HepG2 (cell line): ENCODE measurements at places on chromosomes 1 and 21. TPM values are rescaled to one million over a fixed set of nuclear protein-coding genes. Genes with fewer than 3 reads are reported as not detected.

The DYRK3 gene
- 2.8 and 4.1 TPM in 2 replicates for total RNA-seq

The STIL gene
- 18.6 and 22.8 TPM in 2 replicates for total RNA-seq

The LTN1 gene
- total RNA-seq: 24.6 and 40.1 TPM in 2 replicates

The HCN3 gene
- 1.3 and 2.4 TPM in 2 replicates for total RNA-seq

The KIF1B gene
- total RNA-seq: 26.7 and 43.6 TPM in 2 replicates

The G0S2 gene
- total RNA-seq: not detected in 2 replicates

The C1orf141 gene
- total RNA-seq: not detected in 2 replicates

The TDRD10 gene
- not detected in 2 replicates for total RNA-seq

The GPR89B gene
- 4.1 and 12.2 TPM in 2 replicates for total RNA-seq

The ITLN2 gene
- total RNA-seq: not detected in 2 replicates

The HRNR gene
- total RNA-seq: not detected in 2 replicates

The OR2L13 gene
- total RNA-seq: not detected in 2 replicates

The TLCD4 gene
- total RNA-seq: 11.9 and 14.5 TPM in 2 replicates

GRCh38 chr1:48246727-48247126 is 24.2 kb downstream of the SLC5A9 start:
- H3K27me3 ChIP-seq: no peaks in the 10 kb centered on the region
- H3K36me3 ChIP-seq: peaks cover 35% of the 10 kb centered on the region
- no peak overlapping the region for H3K4me3 ChIP-seq
- no peak for DNase-seq

- no peaks in the 10 kb centered on the region for H3K27me3 ChIP-seq
- no peaks in the 10 kb centered on the region for H3K36me3 ChIP-seq
- H3K27ac ChIP-seq: no peak overlapping the region
- DNase-seq: no peak
- no peaks in the 10 kb centered on the region for H3K4me1 ChIP-seq
These were observed 117.0 kb downstream of the UBE2U start for GRCh38 chr1:64320470-64320869.

DNA sequence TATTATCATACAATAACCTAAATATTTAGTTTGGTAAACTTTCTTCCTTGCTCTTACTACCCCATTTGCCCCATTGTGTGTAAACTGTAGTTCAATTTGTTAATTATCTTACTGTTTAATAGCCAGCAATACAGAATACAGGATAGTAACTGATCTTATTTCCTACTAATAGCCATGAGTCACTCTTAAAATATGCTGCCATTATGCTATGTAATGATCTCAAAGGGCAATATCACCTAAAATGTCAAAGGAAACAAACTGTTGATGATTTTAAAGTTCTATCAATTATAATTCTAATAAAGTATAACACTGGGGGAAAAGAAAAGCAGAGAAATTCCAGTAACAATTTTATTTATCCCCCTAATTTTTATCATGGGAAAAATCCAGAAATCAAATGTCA is 4.3 kb downstream of the SLC30A1 start:
- H3K36me3 ChIP-seq: peaks cover 11% of the 10 kb centered on the region; the same call in 2 of the 3 replicates
- no peak overlapping the region for H3K4me3 ChIP-seq
- H3K4me1 ChIP-seq: peaks cover 39% of the 10 kb centered on the region
- no peak for DNase-seq
- no peaks in the 10 kb centered on the region; the same call in 2 of the 3 replicates for H3K27me3 ChIP-seq

- H3K36me3 ChIP-seq: peaks cover 16% of the 10 kb centered on the region; the same call in 2 of the 3 replicates
- peaks cover 21% of the 10 kb centered on the region for H3K4me1 ChIP-seq
- H3K27ac ChIP-seq: no peak overlapping the region
- H3K27me3 ChIP-seq: no peaks in the 10 kb centered on the region
- no peak overlapping the region for H3K4me3 ChIP-seq
These were observed 49.5 kb downstream of the YARS1 start for GRCh38 chr1:32767641-32768040.

DNA sequence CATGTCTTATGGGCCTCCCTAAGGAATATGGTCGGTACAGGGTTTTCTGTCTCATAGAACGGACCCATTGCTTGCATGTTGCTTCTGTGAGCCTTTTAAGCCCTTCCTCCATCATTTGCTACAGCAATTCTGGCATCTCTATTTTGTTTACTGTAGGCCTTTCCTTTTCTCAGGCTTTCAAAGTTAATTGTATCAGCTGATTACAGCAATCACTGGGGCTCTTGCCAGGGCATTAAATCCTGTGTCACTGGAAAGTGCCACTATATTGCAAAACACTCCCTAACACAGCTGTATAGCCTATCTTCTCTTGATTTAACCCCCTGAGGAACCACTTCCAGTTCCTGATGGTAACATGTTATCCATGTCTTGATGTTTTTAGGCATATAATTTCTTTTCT is 156.5 kb downstream of the PDE4B start:
- no peaks in the 10 kb centered on the region for H3K4me1 ChIP-seq
- H3K27ac ChIP-seq: no peak overlapping the region

- no peak for DNase-seq
- H3K4me1 ChIP-seq: peaks cover 53% of the 10 kb centered on the region
These were observed 79.5 kb downstream of the SLC66A1 start for GRCh38 chr1:19391596-19391981.

- no peaks in the 10 kb centered on the region for H3K27me3 ChIP-seq
- no peaks in the 10 kb centered on the region for H3K36me3 ChIP-seq
- no peak for DNase-seq
- H3K4me3 ChIP-seq: no peak overlapping the region
These were observed 74.4 kb upstream of the HSD17B7 start for GRCh38 chr1:162716123-162716522.

- peak overlapping the region; percentile 85 for H3K27ac ChIP-seq
- peak; percentile 31 for DNase-seq
- no peaks in the 10 kb centered on the region for H3K36me3 ChIP-seq
- peaks cover 46% of the 10 kb centered on the region for H3K4me1 ChIP-seq
- H3K4me3 ChIP-seq: peak overlapping the region; percentile 71
- no peaks in the 10 kb centered on the region for H3K27me3 ChIP-seq
These were observed 7.7 kb upstream of the ZNF669 start for GRCh38 chr1:247111700-247112478.

DNA sequence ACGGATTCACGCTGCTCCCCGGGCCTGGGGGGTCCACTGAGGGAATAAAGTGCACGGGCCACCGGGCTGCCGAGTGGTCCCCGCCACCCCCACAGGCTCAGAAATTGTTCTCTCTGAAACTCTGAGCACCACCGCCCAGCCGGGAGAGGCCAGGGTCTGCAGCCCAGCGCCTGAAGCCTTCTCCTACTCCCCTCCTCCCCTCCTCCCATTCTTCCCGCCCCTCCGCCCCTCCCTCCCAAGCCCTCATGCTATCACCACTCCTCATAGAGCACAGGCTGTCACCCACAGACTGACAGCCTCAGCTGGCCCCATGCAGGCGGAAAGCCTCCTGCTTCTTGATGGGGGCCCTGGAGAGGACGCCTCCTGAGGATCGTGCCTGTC is 707 bp upstream of the GPR153 start:
- H3K36me3 ChIP-seq: no peaks in the 10 kb centered on the region
- no peak for DNase-seq
- peaks cover 35% of the 10 kb centered on the region for H3K4me1 ChIP-seq
- H3K4me3 ChIP-seq: peak overlapping the region; percentile 45

DNA sequence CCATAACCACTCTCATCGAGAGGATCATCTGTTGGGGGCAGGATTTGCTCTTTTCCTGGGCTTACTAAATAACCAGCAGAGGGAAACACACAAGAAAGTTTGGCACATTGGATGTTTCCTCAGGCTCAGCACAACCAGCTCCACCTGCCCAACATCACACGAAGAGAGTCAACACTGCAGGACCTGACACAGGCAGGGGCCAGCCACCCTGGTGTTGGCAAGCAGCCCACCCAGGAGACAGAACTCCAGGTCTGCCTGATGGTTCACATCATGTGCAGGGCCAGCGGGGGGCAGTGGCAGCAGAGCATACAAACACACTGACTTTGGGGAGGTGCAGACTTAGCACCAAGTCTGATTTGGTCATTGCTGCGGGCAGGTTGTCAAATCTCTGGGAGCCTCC is 182.3 kb upstream of the GALNT2 start:
- no peak overlapping the region for H3K4me3 ChIP-seq
- no peaks in the 10 kb centered on the region for H3K36me3 ChIP-seq
- H3K27ac ChIP-seq: no peak overlapping the region
- peaks cover 19% of the 10 kb centered on the region; the same call in 2 of the 3 replicates for H3K27me3 ChIP-seq
- H3K4me1 ChIP-seq: no peaks in the 10 kb centered on the region

DNA sequence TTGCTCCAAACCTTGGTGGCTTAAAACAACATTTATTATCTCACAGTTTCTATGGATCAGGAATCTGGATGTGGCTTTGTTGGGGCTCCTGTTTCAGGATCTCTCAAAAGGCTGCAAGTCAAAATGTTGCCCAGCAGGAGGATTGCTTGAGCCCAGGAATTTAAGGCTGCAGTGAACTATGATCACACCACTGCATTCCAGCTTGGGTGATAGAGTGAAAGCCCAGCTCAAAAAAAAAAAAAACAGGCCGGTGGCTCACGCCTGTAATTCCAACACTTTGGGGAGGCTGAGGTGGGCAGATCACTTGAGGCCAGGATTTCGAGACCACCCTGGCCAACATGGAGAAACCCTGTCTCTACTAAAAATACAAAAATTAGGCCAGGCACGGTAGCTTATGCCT is 30.0 kb downstream of the BCAS2 start:
- no peak overlapping the region for H3K27ac ChIP-seq
- no peaks in the 10 kb centered on the region for H3K27me3 ChIP-seq
- H3K36me3 ChIP-seq: no peaks in the 10 kb centered on the region
- H3K4me1 ChIP-seq: peaks cover 34% of the 10 kb centered on the region
- peak; percentile 75 for DNase-seq

DNA sequence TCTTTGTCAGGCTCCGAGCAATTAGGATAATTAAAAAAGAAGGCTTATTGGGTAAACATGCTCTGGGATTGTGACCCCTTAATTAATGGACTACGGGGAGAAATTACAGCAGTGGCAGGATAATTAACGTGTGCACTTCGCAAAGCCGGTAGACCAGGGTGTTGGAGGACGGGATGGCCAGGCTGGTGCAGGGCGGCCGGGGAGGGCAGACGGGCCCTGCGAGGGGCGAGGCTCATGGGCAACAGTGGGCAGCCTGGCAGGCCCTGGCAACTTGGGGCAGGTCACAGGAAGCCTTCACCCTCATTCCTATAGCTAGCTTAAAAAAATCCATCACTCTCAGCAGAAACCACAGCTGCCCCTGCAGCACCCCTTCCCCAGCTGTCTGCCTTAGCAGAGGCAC is 186.2 kb upstream of the ARHGEF16 start:
- H3K27ac ChIP-seq: no peak overlapping the region
- peaks cover 17% of the 10 kb centered on the region; the same call in 1 of the 3 replicates for H3K27me3 ChIP-seq
- no peaks in the 10 kb centered on the region for H3K36me3 ChIP-seq

DNA sequence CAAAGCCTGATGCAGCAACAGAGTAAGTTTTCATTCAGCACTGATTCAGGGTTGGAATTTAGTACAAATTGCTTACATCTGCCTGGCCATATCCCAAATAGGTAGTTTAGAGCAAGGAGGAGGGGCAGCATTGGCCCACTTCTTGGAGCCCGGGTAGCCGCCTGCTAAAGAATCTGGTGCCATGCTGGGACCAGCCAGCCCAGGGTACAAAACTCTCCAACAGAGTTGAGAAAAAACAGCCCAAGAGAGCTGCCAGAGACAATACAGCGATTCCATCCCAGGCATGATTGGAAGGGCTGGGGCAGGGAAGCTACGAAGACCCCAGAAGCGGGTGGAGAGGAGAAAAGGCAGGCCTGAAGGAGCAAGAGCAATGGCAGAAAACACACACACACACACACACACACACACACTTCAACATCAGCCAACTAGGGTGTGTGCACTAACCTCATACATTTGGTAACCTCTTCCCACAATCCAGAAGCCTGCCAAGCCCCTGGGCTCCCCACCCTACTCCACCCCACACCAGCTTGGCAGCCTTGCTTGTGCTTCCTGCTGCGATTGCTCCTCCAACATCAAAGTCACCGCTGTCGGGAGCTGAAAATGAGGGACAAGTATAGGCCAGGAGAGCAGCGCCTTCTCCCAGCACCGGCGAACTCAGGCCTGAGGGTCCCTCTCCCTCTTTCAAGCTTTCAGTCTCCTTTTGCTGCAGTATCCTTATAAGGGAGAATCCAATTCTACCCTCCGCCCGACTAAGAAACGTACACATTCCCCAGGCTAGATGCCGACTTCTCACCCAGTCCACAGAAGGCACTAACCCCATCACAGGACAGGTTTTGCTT is 1.2 kb downstream of the PIK3C2B start:
- no peaks in the 10 kb centered on the region; the same call in 1 of the 2 replicates for H3K27me3 ChIP-seq
- peak overlapping the region; percentile 89 for H3K27ac ChIP-seq
- no peaks in the 10 kb centered on the region for H3K36me3 ChIP-seq
- peak; percentile 85 for DNase-seq
- peak overlapping the region; percentile 90 for H3K4me3 ChIP-seq

DNA sequence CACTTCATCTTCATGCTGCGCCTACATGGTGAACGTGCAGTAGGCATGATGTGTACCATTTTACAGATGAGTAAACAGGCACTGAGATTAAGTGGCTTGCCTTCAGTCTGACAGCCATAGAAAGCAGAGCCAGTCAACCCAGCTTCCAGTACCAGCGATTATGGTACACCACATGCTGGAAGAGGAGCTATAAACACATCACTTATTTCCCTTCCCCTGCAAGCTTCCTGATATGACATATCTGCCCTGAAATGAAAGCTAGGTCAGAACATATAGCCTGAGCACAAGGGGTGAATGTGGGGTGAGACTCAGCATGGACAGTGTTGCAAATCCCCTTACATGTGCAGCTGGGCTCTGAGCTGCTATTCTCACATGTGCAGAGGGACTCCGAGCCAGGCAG is 33.8 kb upstream of the IL20 start:
- peaks cover 20% of the 10 kb centered on the region; the same call in 2 of the 3 replicates for H3K27me3 ChIP-seq
- no peak overlapping the region for H3K4me3 ChIP-seq
- H3K4me1 ChIP-seq: no peaks in the 10 kb centered on the region
- H3K36me3 ChIP-seq: no peaks in the 10 kb centered on the region
- H3K27ac ChIP-seq: no peak overlapping the region

GRCh38 chr1:237133921-237134320 is 91.9 kb downstream of the RYR2 start:
- H3K36me3 ChIP-seq: no peaks in the 10 kb centered on the region
- no peak for DNase-seq
- H3K27me3 ChIP-seq: no peaks in the 10 kb centered on the region
- no peak overlapping the region for H3K4me3 ChIP-seq

DNA sequence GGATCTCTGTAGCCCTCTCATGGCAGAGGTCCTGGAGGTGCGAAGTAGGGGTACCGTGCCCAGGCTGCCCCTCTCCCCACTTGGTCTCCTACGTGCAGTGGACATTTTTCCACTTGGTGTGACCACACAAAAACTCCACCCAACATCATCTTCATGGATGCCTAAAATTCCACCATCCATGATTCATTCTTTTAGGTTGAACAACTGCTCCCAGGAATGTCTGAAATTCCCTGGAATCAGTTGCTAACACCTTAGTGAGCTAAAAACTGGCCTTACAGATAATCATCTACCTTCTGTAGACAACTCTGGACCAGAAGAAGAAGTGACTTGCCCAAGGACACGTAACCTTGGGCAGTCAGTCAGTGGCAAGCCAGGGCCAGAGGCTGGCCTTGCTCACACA is 32.1 kb upstream of the CLIC4 start:
- H3K27me3 ChIP-seq: no peaks in the 10 kb centered on the region
- no peak for DNase-seq
- no peak overlapping the region for H3K27ac ChIP-seq
- H3K36me3 ChIP-seq: no peaks in the 10 kb centered on the region

GRCh38 chr1:145979746-145980456 is 15.4 kb downstream of the POLR3GL start:
- peaks cover 71% of the 10 kb centered on the region for H3K4me1 ChIP-seq
- DNase-seq: no peak
- H3K27me3 ChIP-seq: no peaks in the 10 kb centered on the region
- H3K4me3 ChIP-seq: no peak overlapping the region
- H3K36me3 ChIP-seq: no peaks in the 10 kb centered on the region
- no peak overlapping the region for H3K27ac ChIP-seq

GRCh38 chr21:33390479-33390878 is 12.7 kb upstream of the IFNGR2 start:
- no peak overlapping the region for H3K27ac ChIP-seq
- no peak overlapping the region for H3K4me3 ChIP-seq
- H3K4me1 ChIP-seq: peaks cover 35% of the 10 kb centered on the region
- H3K36me3 ChIP-seq: no peaks in the 10 kb centered on the region
